ENCODE measurements at places on chromosomes 6 and 20.

- DNase-seq: no peak
Observed at GRCh38 chr6:39816747-39817146, 24.6 kb downstream of the DAAM2 start.

- DNase-seq: no peak
Observed at GRCh38 chr6:113184291-113184690, 672.9 kb upstream of the MARCKS start.

DNA sequence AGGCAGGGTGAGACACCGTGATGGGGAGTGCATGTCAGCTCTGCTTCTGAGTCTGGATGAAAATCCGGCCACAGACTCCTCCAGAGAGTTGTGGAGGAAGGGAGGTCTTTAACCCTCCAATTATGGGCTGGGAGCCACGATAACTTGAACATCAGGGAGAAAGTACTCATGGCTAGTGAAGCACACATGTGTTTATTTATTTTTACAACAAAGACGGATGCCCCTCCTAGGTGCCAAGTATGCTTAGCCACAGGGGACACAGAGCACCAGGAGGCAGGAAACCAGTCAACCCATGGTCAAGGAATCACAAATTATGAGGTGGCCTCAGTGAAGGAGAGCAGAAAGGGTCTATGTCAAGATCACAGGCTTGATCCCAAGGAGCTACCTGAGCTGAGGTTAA, 54.1 kb downstream of the ZNF217 start:
- DNase-seq: no peak

DNA sequence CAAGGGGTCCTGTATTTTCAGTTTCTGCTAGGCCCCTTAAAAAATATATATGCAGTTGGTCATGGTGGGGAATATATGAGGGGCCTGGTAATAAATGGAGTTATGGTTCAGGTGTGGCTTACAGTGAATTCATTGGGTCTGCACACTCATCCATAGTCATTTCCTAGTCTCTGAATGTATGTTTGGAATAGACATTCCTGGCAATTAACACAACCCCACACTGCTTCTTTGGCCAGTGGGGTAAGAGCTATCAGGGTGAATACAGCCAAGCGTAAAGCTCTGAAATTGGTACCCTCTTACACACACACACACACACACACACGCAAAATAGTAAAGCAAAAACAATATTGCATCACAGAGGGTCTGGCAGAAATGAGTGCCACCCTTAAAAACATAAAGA, 56.5 kb downstream of the QRSL1 start:
- no peak for DNase-seq

DNA sequence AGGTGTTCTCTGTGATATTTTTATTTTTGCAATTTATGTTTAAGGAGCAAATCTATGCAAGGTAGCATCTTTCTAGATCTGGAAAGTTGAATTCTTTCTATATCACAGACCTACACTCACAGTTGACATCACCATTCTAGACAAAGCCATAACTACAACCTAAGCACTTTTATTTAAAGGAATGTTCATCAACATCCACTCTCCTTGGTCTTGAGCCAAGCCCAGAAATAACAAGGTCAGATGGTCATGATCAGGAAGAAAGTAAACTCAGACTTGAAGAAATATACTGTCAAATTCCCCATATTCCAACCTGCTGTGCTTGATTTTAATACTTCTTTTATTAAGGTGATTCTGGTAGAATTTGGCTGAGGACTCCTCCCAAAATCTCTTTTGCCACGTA, 32.2 kb downstream of the MMUT start:
- no peak for DNase-seq

GRCh38 chr6:4398791-4399190, 263.4 kb upstream of the ECI2 start:
- no peak for DNase-seq

- no peak for DNase-seq
Observed at GRCh38 chr6:134186355-134186754, 131.6 kb downstream of the SGK1 start.

DNA sequence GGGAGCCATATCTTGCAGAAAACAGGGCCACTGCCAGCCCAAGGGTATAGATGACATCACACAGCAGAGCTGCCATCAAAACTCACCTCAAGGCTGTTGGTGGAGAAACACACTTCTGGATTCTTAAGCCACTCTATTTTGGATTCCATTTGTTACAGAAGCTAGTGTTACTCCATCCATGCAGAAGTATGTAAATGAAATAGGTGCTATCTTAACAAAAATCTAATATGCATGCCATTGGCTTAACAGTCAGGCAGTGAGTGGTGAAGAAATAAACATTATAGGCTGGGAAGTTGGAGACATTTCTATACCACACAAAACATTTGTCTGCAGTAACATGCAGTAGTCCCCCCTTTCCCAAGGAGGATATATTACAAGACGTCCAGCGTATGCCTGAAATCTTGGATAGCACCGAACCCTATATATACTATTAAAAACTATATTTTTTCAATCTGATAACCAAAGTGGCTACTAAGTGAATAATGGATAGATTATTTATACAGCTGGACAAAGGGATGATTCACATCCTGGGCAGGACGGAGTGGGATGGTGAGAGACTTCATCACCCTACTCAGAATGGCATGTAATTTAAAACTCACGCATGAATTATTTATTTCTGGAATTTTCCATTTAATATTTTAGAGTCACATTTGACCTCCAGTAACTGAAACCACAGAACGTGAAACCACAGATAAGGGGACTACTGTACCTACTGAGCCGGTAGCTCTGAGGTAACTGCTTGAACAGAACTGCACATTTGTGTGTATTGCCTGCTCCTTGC, 160.0 kb upstream of the PLN start:
- no peak for DNase-seq

- DNase-seq: peak; percentile 40
Observed at GRCh38 chr20:38806855-38807655, 1.6 kb downstream of the PPP1R16B start.

- no peak for DNase-seq
Observed at GRCh38 chr20:38191654-38192053, 26.6 kb upstream of the TGM2 start.

DNA sequence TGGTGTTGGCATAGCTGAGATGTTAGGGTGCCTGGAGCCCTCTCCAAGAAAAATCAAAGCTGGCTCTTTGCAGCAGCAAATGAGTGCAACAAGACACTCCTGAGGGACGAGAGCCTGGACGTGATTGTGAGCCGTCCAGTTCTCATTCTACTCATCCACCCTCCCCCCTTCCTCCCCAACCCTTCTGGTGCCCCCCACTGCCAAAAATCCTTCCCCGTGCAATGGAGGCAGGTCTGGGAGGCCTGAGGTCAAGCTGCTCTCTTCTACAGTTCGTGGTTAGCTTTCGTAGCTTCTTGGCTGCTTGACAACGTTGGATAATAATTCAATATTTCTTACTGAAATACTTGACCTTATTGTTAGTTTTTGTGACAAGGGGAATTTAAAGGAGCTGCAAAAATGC, 185.3 kb upstream of the SUPT3H start:
- DNase-seq: no peak

DNA sequence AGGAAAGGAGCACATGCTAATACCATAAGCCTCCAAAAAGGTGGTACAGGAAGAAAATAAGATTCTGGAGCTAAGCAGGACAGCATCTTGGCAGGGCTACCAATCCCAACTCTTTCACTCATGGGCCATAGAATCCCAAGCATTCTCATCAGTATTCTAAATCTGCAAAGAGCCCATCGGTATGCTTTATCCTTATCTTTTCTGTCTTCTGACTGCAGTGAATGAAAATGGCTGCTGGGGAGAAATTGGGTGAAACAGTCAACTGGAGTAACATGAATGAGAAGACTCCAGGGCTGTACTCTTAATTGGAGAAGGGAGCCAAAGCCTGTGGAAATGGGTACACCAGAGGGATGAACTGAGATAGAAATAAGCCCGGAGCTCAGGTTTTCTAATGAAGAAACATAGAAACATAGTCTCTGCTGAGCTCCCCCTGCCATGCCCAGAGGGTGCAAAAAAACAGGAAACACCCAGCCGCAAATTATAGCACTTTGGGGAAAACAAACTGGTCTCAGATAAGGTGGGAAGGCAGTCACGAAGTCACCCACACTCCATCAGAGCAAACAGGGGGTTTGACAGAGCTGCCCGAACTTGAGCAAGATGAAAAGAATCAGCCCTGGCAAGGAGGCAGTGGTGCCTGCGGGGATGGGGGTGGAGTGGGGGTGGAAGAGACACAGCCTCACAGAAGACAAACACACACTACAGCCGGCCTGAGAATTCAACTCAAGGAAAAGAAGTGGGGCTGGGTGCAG, 35.4 kb upstream of the E2F3 start:
- peak; percentile 8 for DNase-seq

- no peak for DNase-seq
Observed at GRCh38 chr20:53662595-53662994, 69.0 kb upstream of the ZNF217 start.

DNA sequence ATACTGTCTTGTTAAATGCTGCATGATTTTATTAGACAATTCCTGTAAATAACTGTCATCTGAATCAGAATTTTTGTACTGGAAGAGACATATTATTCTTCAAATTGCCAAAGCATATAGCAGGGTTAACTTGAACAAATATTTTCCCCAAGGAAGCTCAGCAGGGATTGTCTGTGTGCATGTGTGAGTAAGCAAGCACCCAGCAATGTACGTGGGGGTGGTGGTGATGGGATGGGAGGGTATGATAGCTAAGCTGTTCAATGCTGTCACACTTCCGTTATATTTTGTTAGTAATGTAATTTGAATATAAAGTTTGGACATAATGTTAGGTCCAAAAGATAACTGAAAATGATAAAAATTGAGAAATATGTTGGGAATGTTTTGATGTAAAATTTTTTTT, 118.1 kb downstream of the MYB start:
- DNase-seq: no peak

GRCh38 chr6:156182356-156182755, 594.8 kb upstream of the ARID1B start:
- DNase-seq: no peak

- peak; percentile 93 for DNase-seq
Observed at GRCh38 chr6:37516076-37516919, 16.6 kb upstream of the CCDC167 start.

GRCh38 chr20:51861726-51862466, 59.6 kb upstream of the SALL4 start:
- no peak for DNase-seq

GRCh38 chr6:71599359-71599758, 287.0 kb upstream of the RIMS1 start:
- DNase-seq: no peak

GRCh38 chr20:37315452-37316110, 26.1 kb downstream of the MANBAL start:
- DNase-seq: no peak
